ENCODE measurements at places on chromosomes 5 and 9.

GRCh38 chr9:131290767-131291370 lies 1.3 kb downstream of the PLPP7 start:
- DNase-seq, result no peak

- no peak for DNase-seq
Observed at GRCh38 chr5:44356231-44356630, 33.0 kb downstream of the FGF10 start.

DNA sequence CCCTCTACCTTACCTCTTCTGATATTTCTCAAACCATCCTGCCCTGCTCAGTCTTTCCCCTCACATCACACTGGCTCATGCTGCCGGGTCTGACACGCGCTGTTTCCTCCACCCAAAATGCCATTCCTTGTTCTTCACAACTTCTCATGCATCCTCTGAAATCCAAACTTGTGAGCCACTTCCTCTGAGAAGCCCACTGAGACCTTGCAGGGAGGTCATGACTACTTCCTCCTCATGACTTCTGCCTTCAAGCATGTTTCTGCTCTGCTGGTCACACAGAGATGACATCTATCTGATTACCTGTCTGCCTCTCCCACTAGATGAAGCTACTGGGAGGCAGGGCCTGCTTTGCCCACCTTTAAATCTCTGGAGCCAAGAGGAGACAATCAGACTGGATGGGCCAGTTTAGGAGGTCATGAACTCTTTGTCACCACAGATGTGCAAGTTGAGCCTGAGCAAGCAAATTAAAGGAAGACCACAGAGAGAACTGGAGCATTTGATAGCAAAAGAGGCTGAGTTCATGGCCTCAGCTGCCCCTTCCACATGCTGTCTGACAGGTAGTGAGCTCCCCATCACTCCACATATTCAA lies 119.8 kb upstream of the TBC1D2 start:
- no peak for DNase-seq

GRCh38 chr9:133064241-133065069 lies 2.7 kb downstream of the CEL start:
- DNase-seq, result no peak

GRCh38 chr5:153520952-153521351 lies 30.5 kb downstream of the GRIA1 start:
- no peak for DNase-seq

GRCh38 chr5:75053054-75053303 lies 621 bp upstream of the GCNT4 start:
- DNase-seq, result no peak

DNA sequence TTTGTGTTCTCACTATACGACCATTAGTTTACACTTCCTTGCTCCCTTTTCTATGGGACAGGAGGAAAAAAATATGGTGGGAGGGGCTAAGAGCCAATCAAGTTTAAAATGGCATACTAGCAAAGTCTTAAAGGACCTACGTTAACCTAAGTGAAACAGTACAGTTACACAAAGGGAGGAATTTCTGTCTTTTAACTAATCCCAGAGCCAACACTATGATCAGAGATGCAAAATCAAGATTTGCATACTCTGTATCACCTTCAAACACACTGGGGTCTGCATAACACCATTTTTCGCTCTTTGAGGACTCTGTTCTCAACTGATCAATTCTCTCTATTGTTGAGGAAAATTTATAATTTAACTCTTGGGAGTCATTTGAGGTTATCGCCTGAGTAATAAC lies 49.8 kb downstream of the ALDH1A1 start:
- DNase-seq, result no peak

DNA sequence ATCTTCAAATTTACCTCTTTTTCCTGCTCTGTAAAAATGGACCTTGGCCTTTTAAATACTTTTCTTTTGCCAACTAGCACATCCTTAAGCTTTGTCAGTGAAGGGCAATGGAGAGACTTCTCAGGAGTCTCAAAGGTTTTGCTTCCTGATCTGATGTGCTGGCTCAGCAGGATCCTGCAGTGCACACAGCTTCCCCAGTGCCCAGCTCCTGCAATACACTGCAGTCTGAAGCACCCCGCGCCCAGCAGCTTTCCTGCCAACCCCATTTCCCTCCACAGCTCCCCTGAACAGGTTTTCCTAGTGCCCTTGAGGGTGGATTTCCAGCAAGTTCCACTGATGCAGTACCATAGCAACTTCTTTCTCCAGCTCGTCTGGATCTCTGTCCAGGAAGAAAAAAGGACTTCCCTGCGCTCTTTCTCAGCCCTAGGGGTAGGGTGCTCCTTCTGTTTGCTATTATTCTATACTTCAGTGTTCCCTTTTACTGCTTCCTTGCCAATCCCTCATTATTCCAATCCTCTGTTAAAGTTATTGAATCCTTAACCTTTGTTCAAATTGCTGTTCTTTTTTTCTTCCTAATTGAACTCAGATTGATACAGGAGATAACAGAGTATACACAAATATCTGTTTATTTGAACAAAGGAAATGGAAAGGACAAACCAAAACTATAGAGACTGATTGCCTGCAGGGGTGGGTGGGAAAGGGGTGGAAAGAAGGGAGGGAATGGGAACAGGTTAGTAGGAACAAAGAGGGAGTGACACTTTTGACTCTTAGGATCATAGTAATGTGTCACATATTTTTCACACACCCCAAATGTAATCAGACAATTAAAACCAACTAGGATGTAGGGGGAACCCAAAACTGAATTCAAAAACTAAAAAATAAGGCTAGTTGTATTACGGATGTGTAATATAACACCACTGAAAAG lies 8.5 kb downstream of the SNAPC3 start:
- no peak for DNase-seq

- DNase-seq, result no peak
Observed at GRCh38 chr5:67773411-67774266, 441.9 kb upstream of the PIK3R1 start.

- DNase-seq, result no peak
Observed at GRCh38 chr9:35254237-35254636, 92.4 kb downstream of the UNC13B start.

DNA sequence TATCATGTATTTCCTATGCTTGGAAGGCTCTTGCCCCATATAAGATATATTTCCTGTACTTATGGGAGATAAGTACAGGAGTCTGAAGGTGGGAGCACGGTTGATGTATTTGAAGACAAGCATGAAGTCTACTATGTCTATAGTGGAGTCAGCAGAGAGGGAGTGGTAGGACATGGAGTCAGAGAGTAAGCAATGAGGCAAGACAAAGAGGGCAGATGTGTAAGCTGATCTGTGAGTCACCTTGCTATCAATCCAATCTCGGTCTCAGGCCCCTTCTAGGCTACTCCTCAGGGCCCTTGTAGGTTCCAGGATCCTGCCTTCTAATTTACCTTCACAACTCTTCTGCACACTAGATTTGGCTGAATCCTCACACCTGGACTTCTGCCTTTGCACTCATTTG lies 105.5 kb downstream of the MACIR start:
- DNase-seq, result no peak

DNA sequence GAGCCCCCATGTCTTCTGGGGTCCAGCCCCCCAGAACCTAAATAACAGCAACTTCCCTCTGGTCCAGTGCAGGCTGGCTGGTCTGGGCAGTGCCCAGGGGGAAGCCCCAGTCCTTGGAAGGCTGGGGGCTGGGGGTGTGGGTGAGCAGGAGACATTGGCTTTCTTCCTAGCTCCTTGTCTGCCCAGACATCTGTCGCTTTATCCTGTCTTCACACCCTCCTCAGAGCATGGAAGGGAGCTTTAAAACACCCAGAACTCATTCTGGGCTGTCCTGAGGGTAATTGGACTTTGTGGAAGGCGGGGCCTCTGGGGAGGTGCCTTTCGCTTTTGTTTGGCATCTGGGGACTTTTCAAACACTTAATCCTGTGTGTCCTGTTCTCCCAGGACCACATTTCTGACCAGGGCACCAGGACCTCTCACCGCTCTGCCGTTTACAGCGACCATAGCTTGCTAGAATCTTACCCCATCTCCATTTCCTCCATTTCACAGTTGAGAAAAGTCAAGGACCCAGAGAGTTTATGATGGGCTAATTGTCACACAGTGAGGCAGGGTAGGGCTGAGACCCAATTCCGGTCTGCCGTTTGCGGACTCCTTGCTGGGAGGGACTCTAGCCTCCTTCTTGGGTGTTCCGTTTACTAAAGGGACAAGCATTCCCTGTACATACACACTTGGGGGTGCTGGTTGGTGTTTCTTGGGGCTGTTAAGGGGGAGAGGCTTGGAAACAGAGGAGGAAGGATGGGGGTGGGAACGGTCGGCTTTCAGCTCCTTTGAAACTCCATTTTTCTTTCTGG lies 1.1 kb downstream of the GSN start:
- no peak for DNase-seq

DNA sequence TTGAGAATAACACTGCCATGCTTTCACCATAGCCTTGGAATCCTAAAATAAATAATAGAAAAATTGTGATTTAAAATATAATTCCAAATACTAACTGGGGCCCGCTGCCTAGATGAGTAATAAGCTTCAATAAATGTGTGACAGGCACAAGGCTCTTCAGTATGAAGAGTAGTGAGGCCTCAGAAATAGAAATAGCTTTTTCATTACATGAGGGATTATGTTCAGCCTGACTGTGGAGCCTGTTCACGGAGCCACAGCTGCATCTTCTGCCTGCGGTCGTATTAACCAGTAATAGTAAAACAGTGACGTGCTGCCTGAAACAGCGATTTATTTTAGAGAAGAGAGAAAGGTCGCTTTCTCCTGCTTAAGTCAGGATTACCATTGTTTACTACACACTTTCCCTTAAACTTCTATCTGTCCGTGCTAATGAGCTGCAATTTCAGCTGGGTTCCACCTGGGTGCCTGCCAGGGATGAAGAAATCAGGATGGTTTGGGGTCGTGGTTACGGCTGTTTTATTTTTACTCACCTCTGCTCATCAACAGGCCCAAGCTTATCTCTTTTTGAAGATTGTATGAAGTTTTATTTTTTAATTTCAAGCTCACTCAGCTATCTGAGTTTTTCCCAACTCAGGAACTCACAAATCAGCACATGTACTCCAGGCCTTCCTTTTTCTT lies 284.9 kb upstream of the WWC1 start:
- DNase-seq, result no peak

DNA sequence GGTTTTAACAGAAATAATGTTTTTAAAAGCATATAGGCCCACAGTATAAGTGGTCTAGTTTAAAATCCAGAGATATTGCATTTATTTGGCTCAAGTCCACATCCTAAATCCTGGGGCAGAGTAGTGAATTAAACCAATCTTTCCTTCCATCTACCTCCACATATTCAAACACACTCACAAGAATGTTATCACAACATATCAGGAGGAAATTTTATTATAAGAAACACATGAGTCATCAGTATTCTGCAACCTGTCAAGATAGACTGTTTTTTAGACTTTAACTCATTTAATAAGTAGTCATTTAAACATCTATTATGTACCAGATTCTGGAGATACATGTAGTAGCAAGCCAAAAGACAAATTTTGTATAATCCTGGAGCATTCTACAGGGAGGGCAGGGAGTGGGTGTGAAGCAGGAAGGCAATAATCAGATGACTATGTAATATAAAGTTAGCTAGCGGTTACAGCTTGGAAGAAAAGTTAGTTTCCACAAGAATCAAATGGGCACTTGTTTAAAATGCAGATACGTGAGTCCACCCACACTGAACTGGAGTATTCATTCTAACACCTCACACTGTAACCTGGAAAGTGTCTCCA lies 187.3 kb upstream of the PIK3R1 start:
- DNase-seq, result no peak
